Stimulated activated CD4-positive, alpha-beta T cell treated with anti-CD3 and anti-CD28 coated beads, Interleukin-12 subunit alpha, Interleukin-12 subunit beta, amount 100 ng/mL, for 48 hours (primary cell): ENCODE measurements at places on chromosomes 2 and 18.

DNA sequence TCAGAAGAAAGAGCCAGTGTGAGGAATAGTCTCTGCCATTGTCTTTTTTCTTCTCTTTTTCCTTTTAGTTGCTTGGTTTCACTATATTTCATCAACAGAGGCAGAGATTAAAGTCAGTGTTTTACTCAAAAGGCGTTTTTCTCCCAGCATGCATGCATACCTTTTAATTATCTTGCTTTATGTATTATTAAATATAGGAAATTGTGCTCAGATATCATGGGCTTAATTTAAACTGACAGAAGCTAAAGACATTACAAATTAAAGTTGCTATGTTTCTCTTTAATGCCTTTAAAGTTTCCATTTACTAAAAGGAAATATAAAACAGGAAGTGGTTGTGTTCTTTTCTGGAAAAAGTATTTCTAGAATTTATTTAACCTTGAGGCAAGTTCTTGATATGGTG is 223.3 kb upstream of the ATP5MC3 start:
- no peak for DNase-seq

GRCh38 chr2:235080101-235080500 is 128.3 kb downstream of the SH3BP4 start:
- DNase-seq: no peak

GRCh38 chr2:651951-652373 is 25.2 kb downstream of the TMEM18 start:
- DNase-seq: no peak

- DNase-seq: no peak
Observed at GRCh38 chr2:20400306-20400705, 46.6 kb upstream of the RHOB start.

DNA sequence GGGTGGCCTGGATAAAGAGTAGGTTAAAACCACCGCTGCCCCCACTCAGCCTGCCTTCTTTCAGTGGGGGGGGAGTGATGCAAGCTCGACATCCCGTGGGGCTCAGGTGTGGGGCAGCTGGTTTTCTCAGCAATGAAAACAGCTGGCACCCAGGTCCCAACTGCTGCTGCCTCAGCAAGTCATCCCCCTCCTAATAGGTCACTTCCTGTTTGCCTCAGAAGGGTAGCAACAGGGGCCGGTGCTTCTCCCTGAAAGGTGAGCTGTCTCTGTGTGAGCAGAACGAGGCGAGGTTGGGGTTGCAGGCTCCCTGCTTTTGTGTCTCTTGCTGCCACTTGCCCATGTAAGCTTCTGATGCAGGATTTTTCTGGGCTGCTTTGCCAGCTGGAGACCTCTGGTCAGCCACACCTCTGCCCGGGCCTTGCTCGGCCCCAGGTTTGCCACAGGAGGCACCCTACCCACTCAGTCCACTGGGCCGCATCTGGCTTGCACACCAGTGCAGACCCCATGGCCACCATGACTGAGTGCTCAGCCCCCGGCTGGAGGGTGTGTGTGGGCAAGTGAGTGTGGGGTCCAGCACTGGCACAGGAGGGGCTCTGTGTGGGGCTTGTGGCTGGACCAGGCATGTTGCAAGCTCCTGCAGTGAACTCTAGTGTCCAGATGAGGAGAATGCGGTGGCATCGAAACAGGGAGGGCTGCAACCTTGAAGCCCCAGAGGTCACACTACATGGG is 11.5 kb upstream of the ASB1 start:
- no peak for DNase-seq

- DNase-seq: no peak
Observed at GRCh38 chr2:120600335-120600734, 135.3 kb upstream of the GLI2 start.

DNA sequence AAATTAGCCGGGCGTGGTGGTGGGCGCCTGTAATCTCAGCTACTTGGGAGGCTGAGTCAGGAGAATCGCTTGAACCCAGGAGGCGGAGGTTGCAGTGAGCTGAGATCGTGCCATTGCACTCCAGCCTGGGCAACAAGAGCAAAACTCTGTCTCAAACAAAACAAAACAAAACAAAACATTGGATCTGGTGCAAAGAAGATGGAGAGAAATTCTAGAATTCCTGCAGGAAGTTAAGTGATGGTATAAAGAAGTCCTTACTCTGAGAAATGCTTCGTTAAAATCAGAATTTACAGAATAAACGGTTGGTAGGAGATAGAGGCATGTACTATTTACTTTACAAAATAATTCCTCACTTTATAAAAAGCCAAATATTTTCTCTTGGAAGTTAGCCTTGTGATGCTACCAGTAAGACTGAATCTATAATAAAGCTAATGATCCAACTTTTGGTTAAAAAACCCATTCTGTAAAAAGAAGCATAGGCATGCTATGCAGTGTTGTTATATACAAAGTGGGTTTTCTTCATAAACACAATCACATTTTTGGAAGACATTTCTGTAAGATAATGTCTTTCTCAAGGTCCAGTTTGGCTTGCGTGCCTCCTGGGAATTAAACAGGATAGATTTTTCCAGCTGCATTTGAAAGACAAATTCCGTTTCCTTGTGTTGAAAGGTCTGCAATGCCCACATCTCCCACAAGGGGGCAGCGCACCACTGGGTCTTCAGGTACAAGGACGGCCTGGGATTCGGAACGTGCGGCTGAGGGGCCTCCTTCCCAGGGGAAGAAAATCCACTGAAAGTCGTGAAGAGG is 35.6 kb upstream of the PNO1 start:
- DNase-seq: peak; percentile 68

- no peak for DNase-seq
Observed at GRCh38 chr2:174678395-174678794, 80.8 kb upstream of the WIPF1 start.

GRCh38 chr18:55300936-55301531 is 287.0 kb downstream of the TCF4 start:
- DNase-seq: no peak

GRCh38 chr2:18467749-18468360 is 92.6 kb downstream of the RDH14 start:
- no peak for DNase-seq

DNA sequence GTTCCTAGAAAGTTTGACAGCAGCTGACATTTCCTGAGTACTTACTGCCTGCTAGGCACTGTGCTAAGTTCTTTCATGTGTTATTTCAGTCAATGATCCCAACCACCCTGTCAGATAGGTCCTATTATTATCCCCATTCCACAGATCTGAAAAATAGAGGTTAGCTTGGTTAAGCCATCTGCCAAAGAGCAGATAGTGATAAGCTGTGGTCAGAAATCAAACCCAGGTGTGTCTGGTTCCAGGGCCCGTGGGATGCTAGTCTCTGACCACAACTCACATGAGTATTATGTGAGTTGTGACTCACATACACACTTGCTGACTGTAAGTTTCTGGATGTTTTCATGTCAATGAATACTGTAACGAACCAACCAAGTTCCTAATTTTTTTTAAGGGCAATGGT is 132.0 kb upstream of the APCDD1 start:
- no peak for DNase-seq

DNA sequence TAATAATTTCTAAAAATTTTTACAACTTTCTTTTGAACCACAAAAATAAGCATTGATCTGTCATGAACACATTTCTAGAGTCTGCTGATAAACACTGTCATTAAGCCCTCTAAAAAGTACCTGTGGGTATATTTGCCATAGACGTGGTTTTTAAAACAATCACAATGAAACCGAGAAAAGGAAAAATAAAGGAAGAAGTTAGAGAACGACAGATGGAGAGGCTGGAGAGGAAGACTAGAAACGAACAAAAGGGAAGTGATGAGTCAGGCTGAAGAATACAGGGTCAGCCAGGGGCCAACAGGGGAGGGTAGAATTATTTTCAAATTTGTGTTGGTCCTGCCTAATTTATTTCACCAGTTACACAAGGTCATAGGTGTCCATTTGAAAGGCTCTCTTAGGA is 62.0 kb downstream of the MYL12B start:
- no peak for DNase-seq

DNA sequence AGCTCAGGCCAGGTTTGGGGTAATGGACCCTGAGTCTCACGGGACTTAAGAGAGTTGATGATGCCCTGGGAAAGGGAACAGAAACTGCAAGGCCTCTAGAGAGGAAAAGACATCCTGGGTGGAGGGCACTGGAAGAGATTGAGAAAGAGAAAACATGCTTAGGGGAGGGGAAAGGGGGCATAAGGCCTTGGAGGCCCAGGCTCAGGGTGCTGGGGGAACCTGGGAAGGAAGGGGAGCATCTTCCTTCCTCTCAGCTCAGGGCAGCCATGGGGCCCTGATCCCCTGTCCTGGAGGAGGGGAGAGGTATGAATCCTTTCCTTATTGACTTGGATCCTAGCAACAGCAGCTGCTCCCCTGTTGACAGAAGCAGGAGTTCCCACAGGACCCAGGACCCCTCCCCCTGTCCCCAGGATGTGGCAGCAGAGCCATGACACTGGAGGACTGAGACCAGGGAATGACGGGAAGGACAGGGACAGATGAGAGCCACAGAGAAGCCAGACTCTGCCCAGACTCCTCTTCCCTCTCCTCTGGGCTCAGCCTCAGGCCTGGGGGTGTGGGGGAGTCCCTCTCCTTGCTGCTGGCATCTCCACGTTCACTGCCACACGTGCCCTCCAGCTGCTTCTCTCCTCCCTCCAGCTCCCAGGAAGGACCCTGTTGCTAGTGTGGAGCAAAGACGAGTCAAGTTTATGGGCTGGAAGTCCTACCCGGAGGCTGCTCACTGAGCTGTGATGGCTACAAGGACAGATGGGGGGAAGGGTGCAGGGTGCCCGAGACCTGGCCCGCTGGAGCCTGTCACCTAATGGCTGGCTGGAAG is 815 bp downstream of the GPBAR1 start:
- DNase-seq: no peak

DNA sequence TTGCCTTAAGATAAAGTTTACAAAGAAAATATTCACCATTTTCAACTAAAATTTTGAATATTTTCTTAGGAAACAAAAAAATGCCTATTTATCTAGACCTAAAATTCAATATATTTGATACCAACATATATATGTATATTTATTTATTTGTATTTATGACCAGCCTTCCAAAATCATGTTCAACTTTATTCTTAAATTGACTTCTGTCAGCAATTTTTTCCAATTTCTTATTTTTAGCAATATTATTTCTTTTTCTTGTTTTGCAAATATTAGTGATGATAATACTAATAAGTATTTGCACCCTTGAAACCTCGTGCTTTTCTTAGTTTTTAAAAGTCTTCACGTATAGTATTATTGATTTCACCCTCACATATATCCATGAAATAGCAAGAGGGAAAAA is 68.2 kb upstream of the PHLPP1 start:
- no peak for DNase-seq

DNA sequence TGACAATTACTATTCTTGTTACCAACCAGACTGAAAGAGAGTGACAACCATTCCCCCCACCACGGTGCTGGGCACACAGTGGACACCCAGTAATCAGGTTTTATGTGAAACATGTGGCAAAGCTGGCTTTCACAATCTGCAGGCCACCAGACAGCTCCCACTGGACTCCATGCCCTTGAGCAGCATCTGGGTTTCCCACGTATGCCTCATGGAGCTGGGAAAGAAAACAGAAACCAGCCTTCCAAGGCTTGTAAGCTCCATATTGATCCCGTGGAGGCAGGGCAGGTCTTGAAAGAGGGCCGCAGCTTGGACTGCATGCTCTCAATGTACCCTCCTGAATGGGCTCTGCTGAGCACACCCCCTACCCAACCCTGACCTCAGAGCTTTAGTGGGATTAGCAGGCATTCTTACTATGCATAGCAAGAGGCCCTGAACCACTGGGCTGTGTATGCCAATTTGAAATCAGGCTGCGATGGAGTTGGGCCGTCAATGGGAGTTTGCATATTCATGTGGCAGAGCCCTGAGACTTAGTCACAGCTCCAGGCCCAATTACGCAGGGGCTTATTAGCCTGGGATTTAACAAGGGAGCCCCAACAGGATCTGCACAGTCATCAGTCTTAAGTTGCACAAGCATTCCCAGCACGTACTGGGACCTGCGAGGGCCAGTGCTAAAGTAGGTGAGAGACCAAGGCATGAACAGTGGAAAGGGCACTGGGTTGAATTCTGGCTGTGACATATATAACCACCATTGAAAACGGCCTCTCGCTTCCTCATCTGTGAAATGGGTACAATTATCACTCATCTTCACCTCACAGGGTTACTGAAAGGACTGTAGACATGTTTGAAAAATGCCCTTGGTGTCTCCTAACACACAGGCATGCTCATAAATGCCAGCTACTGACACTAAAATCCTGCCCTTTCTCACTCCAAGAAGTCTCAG is 10.5 kb downstream of the C1QL2 start:
- no peak for DNase-seq

GRCh38 chr2:69645031-69645431 is 1.5 kb upstream of the AAK1 start:
- no peak for DNase-seq

DNA sequence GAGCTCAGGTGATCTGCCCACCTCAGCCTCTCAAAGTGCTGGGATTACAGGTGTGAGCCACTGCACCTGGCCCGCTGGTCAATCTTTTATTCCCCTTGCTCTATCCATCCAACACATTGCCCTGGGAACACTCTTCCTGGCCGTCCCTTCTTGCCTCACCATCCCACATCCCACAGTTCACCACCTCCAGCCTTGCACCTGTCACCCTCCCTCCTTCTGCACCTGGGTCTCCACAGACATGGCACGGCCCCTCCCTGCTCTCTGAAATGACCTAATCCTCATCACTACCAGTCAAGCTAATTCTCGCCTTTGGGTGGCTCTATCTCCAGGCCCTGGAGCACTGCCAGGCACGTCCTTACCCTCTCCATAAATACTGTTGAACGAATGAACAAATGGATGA is 116.9 kb upstream of the TEX51 start:
- DNase-seq: no peak

DNA sequence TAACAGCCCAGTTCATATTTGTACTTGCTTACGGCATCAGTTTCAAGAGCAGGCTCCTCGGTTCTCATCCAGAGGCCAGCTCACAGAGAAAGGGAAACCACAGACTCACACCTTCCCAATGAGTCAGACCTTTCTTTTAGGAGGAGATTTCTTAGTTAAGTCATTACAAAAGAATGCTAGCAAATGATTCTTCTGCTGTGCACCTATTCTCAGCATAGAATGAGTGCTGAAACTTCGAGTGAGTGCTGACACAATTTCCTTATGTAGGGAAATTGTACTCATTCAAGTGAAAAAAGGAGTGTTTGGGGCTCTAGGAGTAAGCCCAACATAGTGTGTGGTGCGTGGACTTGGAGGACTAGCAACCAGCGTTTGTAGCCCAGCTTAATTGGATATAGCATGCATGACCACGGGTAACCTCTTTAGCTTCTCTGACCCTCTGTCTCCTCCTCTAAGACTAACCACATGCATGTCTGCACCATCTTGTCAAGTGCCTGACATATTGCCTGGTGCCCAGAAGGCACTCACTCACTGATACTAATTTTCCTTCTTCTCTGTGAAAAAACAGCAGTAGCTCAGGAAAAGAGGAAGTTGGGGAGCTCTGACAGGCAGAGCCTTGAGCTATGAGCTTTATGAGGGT is 87.0 kb downstream of the ALPK2 start:
- DNase-seq: no peak

DNA sequence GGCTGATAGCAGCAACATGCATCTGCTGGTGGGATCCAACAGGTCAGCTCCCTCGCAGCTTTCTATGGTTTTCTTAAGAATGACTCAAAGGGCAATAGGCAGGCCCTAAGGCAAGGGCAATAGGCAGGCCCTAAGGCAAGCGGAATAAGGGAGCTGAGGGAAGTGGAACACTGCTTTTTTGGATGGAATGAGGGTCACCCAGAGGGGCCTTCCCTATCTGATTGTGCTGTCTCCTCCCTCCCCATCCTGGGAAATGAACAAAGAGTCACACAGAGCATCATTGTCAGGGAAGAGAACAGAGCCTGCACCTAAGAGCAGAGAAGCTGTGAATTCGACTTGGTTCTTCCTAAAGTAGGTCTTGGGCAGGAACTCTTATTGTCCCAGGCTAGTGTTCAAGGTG is 43.3 kb upstream of the PTPRM start:
- DNase-seq: no peak
